GM12878 (cell line): ENCODE measurements at places on chromosomes 5 and 9. TPM values are rescaled to one million over a fixed set of nuclear protein-coding genes. Genes with fewer than 3 reads are reported as not detected.

Gene ALAD
- polyA plus RNA-seq, result 11.6 and 12.5 TPM in 2 replicates

Gene TCF7
- polyA plus RNA-seq, result 14.5 and 22.7 TPM in 2 replicates

Gene RASGRF2
- 0.19 and 0.21 TPM in 2 replicates for polyA plus RNA-seq

Gene ZNF608
- 0.20 and 0.23 TPM in 2 replicates for polyA plus RNA-seq

Gene IL3
- not detected in 2 replicates for polyA plus RNA-seq

Gene DND1
- polyA plus RNA-seq, result 0.40 TPM in 1 of 2 replicates, not detected in the other

Gene PCDHB5
- 0.09 TPM in 1 of 2 replicates, not detected in the other for polyA plus RNA-seq

Gene HSPB3
- polyA plus RNA-seq, result not detected in 2 replicates

Gene ARL14EPL
- not detected in 2 replicates for polyA plus RNA-seq

Gene NR2F1
- not detected in 2 replicates for polyA plus RNA-seq

Gene RMI1
- polyA plus RNA-seq, result 25.1 and 34.1 TPM in 2 replicates

Gene IRX2
- polyA plus RNA-seq, result not detected in 2 replicates

Gene PCDHB6
- 0.08 TPM in 1 of 2 replicates, not detected in the other for polyA plus RNA-seq

Gene PCDHB3
- polyA plus RNA-seq, result not detected in 2 replicates

Gene KCNV2
- polyA plus RNA-seq, result 0.11 and 0.37 TPM in 2 replicates

Gene PRR16
- polyA plus RNA-seq, result not detected in 2 replicates

Gene QRFP
- not detected in 2 replicates for polyA plus RNA-seq

Gene PLAC8L1
- 0.28 TPM in 1 of 2 replicates, not detected in the other for polyA plus RNA-seq

Gene NMUR2
- not detected in 2 replicates for polyA plus RNA-seq

Gene UBAC1
- 31.6 and 36.9 TPM in 2 replicates for polyA plus RNA-seq

Gene SPOCK1
- polyA plus RNA-seq, result 0.23 and 0.27 TPM in 2 replicates

Gene OGN
- 1.8 and 2.5 TPM in 2 replicates for polyA plus RNA-seq

Gene FOXD4L3
- polyA plus RNA-seq, result not detected in 2 replicates

Gene ACTBL2
- polyA plus RNA-seq, result not detected in 2 replicates

Gene EMB
- 36.7 and 40.2 TPM in 2 replicates for polyA plus RNA-seq

Gene TAF11L5
- not detected in 2 replicates for polyA plus RNA-seq

Gene TRPM6
- 0.09 and 0.13 TPM in 2 replicates for polyA plus RNA-seq

Gene FCN2
- polyA plus RNA-seq, result not detected in 2 replicates

Gene AQP7
- not detected in 2 replicates for polyA plus RNA-seq

Gene CNTNAP3
- 0.27 TPM in 1 of 2 replicates, not detected in the other for polyA plus RNA-seq

Gene RNF224
- not detected in 2 replicates for polyA plus RNA-seq

Gene TRIM36
- 0.12 TPM in 1 of 2 replicates, not detected in the other for polyA plus RNA-seq

Gene SPATA31C1
- polyA plus RNA-seq, result not detected in 2 replicates

Gene CATSPER3
- not detected in 2 replicates for polyA plus RNA-seq

Gene BTNL8
- 0.13 TPM in 1 of 2 replicates, not detected in the other for polyA plus RNA-seq

Gene C5orf58
- polyA plus RNA-seq, result not detected in 2 replicates

Gene PDGFRB
- polyA plus RNA-seq, result 1.4 and 1.5 TPM in 2 replicates

Gene DTWD2
- polyA plus RNA-seq, result 7.3 and 7.7 TPM in 2 replicates

Gene SLC12A2
- 4.1 and 5.1 TPM in 2 replicates for polyA plus RNA-seq

Gene CAMK4
- 34.9 and 37.3 TPM in 2 replicates for polyA plus RNA-seq

Gene RNF183
- not detected in 2 replicates for polyA plus RNA-seq

Gene HAPLN1
- polyA plus RNA-seq, result 0.21 and 0.24 TPM in 2 replicates

Gene NR4A3
- polyA plus RNA-seq, result 0.10 TPM in 1 of 2 replicates, not detected in the other

Gene PCDHA10
- 0.04 TPM in 1 of 2 replicates, not detected in the other for polyA plus RNA-seq

Gene SPATA31A3
- not detected in 2 replicates for polyA plus RNA-seq

Gene HAVCR2
- 3.8 and 6.0 TPM in 2 replicates for polyA plus RNA-seq

Gene PCBD2
- polyA plus RNA-seq, result 10.8 and 11.8 TPM in 2 replicates

Gene OLFM1
- not detected in 2 replicates for polyA plus RNA-seq

Gene PCDHA5
- polyA plus RNA-seq, result not detected in 2 replicates

Gene FOXD1
- not detected in 2 replicates for polyA plus RNA-seq

Gene NR2F1-AS1
- polyA plus RNA-seq, result 0.11 TPM in 1 of 2 replicates, not detected in the other

Gene HMCN2
- not detected in 2 replicates for polyA plus RNA-seq

Gene SLCO6A1
- polyA plus RNA-seq, result not detected in 2 replicates

Gene RRAGA
- 74.2 and 81.4 TPM in 2 replicates for polyA plus RNA-seq

Gene DNM1
- 0.06 and 0.09 TPM in 2 replicates for polyA plus RNA-seq
